ENCODE measurements at places on chromosomes 4 and X.

DNA sequence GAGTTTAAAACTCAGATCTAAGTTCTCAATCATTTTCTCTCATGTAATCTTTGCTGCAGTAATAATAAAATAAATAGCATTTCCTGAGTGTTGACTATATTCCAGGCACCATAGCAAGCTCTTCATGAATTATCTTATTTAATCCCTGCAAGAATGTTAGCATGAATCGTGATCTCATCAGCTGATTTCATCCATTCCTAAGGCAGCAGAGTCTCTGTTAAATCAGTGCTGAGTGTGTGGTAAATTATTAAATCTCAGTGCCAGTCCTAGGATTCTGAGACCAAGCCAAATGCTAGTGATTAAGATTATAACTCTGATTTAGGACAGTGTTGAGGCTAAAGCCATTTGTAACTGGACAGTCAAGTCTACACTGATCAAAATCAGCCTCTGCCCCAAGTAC, 240.3 kb upstream of the TAPT1 start:
- DNase-seq = no peak

- no peak for DNase-seq
Observed at GRCh38 chr4:42293967-42294813, 103.1 kb upstream of the SHISA3 start.

GRCh38 chr4:176123710-176124407, 58.2 kb downstream of the WDR17 start:
- DNase-seq = peak; percentile 15

GRCh38 chrX:45266456-45266855, 65.8 kb upstream of the DIPK2B start:
- no peak for DNase-seq

GRCh38 chrX:13050151-13050550, 5.7 kb upstream of the FAM9C start:
- no peak for DNase-seq

DNA sequence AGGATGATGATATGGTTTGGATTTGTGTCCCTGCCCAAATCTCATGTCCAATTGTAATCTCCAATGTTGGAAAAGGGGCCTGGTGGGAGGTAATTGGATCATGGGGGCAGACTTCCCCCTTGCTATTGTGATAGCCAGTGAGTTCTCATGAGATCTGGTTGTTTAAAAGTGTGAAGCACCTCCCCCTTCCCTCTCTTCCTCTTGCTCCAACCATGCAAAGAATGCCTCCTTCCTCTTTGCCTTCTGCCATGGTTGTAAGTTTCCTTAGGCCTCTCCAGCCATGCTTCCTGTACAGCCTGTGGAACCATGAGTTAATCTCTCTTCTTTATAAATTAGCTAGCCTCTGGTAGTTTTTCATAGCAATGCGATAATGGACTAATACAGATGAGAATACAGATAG, 19.7 kb upstream of the ALG13 start:
- no peak for DNase-seq

- no peak for DNase-seq
Observed at GRCh38 chr4:139802931-139803330, 137.3 kb downstream of the MGST2 start.

GRCh38 chr4:62517716-62518115, 1317.6 kb downstream of the ADGRL3 start:
- no peak for DNase-seq

DNA sequence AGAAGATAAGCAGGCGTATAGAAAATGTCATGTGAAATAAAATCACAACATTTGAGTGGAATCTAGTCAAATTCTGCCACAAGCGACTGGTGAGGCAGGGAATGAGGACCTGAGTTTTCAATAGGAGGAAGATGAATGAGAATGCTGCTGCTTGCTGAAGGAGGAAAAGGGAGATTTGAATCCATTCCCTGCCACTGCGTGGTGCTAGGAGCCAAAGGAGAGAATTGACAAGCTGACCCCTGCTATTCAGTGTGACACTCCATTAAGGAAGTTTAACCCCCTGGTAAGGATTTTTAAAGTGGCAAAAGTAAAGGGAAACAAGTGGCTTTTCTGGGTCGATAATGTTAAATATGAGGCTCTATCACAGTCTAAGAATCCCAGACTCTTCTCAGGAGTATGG, 314.0 kb downstream of the NAF1 start:
- no peak for DNase-seq

- no peak for DNase-seq
Observed at GRCh38 chr4:17427991-17428390, 83.9 kb downstream of the QDPR start.

GRCh38 chrX:70979136-70979762, 48.4 kb upstream of the SLC7A3 start:
- peak; percentile 3 for DNase-seq

DNA sequence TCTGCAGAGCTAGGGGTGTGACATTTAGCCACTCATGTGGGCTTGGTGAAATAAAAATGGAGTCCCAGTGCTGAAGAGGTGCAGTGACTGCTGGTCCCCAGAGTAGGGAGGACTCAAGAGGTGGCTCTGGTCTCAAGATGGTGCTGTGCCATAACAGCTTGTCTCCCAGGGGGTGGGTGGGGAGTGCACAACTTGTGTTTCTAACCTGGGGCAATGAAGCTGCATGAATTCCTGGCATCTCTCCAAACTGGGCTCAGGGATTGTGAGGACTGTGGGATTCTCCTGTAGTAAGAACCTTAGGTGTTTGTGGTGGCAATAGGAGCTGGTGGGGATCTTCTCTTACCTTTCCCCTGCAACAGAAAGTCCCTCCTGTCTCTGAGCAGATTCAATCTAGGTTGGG, 278.9 kb upstream of the SFRP2 start:
- no peak for DNase-seq

- DNase-seq = no peak
Observed at GRCh38 chrX:19964017-19964710, 26.7 kb downstream of the BCLAF3 start.

DNA sequence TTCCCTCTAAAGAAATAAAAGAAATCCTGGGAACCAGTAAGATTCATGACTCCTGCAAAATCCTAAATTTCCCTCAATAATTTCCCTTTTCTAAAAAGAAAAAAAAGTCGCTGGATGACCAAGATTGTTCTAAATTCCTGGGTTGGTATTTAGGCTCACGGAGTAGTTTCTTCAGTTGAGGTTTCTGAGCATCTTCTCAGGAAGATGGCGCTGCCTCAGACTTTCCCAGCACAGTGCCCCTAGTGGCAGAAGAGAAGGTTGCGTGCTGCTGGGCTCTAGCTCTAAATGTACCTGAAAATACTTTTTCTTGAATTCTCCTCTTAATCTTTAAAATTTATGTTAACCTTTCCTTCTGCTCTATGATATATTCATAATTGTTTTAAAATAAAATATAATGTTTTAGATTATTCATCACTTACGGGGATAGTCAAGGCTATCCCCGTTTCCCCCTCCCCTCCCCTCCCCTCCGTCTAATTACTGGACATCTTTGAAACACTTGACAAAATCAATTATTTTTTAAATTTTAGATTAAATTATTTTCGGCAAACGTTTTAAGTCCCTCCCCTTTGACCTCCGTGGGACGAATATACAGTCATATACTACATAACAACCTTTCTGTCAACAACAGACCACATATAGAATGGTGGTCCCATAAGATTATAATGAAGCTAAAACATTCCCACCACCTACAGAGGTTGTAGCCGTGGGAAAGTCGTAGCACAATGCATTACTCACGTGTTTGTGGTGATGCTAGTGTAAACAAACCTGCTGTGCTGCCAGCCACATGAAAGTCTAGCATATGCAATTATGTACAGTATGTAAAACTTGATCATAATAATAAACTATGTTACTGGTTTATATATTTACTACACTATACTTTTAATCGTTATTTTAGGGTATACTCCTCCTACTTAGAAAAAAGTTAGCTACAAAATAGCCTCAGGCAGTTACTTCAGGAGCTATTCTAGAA, 41.0 kb upstream of the GATB start:
- DNase-seq = no peak

DNA sequence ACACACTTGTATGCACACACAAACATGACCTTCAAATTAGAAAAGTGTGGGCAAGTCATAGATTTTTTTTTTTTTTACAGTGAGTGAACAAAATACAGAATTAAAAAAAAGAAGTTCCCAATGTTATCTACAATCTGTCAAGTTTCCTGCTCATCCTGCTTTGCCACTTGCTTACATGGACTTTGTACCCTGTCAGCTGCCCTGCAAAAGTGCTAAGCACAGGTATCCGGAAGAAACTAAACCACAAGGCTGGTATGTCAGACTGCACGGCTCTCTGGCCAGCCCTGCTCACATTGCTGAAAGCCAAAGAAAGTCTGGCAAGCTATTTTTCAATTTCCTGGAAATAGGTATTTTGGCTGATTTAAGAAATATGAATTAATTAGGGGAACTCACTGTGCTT, 38.9 kb upstream of the BCLAF3 start:
- DNase-seq = no peak

DNA sequence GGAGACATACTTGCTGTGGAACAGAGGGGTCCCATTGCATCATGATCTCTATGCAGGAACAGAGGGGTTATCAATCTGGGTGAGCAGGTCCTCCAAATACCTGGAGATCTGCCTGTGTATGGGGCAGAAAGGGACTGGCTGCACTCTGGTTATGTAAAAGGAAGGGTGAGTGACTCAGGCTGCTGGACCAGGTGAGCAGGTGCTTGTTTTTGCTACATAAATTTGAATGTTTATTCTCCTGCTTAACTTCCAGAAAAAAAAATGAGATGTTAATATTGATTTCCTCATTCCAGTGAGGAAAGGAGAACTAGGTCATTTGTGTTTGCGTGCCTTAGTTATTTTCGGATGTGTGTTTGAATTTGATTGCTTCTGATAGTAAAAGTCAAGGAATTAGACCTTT, 225.8 kb upstream of the TRAM1L1 start:
- no peak for DNase-seq

- no peak for DNase-seq
Observed at GRCh38 chr4:108036213-108036612, 46.5 kb downstream of the HADH start.

GRCh38 chr4:169202145-169202699, 68.5 kb downstream of the SH3RF1 start:
- DNase-seq = no peak

- no peak for DNase-seq
Observed at GRCh38 chr4:125483278-125483677, 168.5 kb downstream of the FAT4 start.

- no peak for DNase-seq
Observed at GRCh38 chr4:89805297-89805696, 31.7 kb downstream of the SNCA start.

DNA sequence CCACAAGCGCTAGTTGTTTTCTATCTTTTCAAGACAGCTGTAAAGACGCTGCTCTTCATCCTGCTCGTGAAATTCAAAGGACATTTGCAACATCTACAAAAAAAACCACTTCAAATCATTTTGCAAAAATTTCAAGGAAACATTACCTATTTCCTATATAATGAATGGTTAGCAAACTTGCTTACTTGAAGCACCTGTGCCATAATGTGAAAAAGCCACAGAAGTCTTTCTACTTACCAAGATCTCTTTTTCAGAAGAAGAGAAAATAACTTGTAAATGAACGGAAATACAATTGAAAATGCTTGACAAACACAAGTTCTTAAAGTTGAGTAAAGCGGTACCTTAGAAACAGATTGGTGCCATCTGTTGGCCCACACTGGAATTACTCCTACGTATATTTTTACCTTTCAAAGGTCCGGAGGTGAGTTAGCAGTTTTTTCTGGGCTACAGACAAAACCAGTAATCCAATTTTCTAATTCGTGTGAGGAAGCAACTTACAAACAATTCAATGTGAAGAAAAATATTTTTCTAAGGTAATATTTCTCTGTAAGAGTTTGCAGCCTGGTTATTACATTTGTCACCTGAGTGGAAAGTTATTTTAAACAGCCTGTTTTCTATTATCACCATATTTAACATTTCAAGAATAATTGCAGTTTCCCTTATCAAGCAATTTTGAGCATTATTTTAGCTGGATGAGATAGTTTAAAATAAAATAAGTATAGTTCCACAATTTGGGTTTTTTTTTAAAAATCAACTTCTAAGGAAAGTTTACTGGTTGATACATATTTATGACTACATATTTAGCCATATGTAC, at the start of gene TLR6:
Gene TLR6, minus strand, starts transcription at position 294 of the 814 bp plus-strand sequence. CDS start 27,344 bp downstream, outside the sequence.
- no peak for DNase-seq

DNA sequence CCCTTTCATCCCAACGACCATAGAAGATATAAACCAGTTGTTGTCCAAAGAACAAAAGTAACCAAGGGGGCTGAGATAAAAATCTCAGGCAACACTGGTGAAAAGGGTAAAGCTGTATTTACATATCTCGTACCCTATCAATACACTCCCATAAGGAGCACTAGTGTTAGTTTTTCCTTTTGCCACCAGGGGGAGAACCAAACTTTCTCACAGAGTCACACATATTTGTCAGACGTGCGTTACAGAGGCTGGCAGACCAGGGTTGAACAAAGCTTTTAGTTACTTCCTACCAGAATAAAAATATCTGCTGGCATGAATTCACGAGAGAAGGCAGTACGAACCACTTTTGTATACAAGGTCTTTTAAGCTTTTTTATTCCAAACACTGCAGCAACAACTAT, 88.3 kb downstream of the AMELX start:
- no peak for DNase-seq

DNA sequence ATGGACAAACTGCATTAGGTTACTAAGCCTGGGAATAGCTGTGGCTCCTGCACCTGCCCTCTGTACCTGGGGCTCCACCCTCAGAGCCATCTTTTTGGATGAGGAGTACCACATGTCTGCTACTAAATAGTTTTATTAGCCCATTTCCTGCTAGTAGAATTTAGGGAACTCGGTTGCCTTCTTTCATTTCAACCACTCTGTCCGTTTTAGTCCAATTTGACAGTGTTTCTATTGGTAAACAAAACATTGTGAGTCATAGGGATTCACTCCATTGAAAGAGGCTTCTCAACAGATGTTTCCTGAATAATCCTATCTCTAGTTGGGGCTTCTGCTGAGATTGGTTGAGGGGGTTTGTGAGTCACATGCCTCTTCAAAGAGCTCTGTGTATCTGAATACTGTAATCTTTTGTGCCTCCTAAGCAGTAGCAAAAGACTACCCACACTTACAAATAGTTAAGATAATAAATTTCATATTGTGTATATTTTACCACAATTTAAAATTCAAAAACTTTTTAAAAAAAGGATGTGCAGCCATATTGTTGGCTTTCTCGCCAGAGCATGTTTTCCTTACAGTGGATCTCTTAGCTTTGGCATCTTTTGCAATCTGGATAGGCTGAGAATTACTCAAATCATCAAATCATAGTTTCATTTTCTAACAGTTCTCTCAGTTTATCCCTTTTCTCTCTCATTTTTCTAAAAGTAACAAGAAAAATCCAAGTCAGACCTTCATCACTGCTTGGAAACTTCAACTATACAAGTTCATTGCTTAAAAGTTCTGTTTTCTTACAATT, 9.9 kb downstream of the FAM200B start:
- no peak for DNase-seq

GRCh38 chrX:122591546-122591945, 592.5 kb upstream of the GRIA3 start:
- no peak for DNase-seq

Data from head of caudate nucleus (tissue), 42 donors.